Upper lobe of left lung (tissue), 6 donors: ENCODE measurements at places on chromosomes 11 and 22. TPM values are rescaled to one million over a fixed set of nuclear protein-coding genes. Genes with fewer than 3 reads are reported as not detected.

GDPD4 gene
- not detected for total RNA-seq

- no peaks in the 10 kb centered on the region for H3K36me3 ChIP-seq
- no peak overlapping the region for H3K4me3 ChIP-seq
- no peak for DNase-seq
Measured at GRCh38 chr22:45781966-45782365, 110.3 kb downstream of the ATXN10 start.

PPFIA1 gene
- 163 TPM for total RNA-seq

DNA sequence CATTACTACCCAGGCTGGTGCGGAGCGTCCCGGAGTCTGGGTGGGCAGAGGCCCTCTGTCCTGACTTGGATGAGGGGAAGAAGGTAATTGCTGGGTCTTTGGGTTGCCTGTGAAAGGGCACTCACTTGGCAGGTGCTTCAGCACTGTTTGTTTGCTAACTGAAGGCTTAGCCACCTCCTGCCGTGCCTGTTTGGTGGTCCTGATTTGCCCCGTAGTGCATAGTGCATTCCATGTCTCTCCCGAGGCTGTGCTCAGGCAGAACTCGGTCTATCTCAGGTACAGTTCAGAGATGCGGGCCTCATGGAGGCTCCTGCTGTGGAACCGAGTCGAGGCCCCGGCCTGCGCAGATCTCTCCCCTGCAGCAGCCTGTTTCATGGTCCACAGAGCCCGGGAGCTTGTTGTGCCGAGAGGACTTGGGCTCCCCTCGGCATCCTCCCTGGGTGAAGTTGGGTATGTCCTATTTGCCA, 146.2 kb downstream of the TBC1D22A start:
- no peak for DNase-seq
- no peak overlapping the region for H3K4me3 ChIP-seq
- peaks cover 11% of the 10 kb centered on the region for H3K36me3 ChIP-seq
- no peak overlapping the region for H3K27ac ChIP-seq
- no peaks in the 10 kb centered on the region for H3K27me3 ChIP-seq
- no peaks in the 10 kb centered on the region for H3K4me1 ChIP-seq

KLHL35 gene
- 4.3 TPM for total RNA-seq

GRCh38 chr11:2447253-2447950, 2.6 kb downstream of the KCNQ1 start:
- H3K4me1 ChIP-seq: peaks cover 25% of the 10 kb centered on the region
- H3K27me3 ChIP-seq: no peaks in the 10 kb centered on the region
- no peaks in the 10 kb centered on the region for H3K36me3 ChIP-seq
- H3K4me3 ChIP-seq: no peak overlapping the region

GRCh38 chr11:11027288-11027687, 169.4 kb upstream of the ZBED5 start:
- H3K36me3 ChIP-seq: no peaks in the 10 kb centered on the region
- no peak for DNase-seq
- H3K27me3 ChIP-seq: no peaks in the 10 kb centered on the region
- H3K4me1 ChIP-seq: no peaks in the 10 kb centered on the region
- H3K27ac ChIP-seq: no peak overlapping the region

DNA sequence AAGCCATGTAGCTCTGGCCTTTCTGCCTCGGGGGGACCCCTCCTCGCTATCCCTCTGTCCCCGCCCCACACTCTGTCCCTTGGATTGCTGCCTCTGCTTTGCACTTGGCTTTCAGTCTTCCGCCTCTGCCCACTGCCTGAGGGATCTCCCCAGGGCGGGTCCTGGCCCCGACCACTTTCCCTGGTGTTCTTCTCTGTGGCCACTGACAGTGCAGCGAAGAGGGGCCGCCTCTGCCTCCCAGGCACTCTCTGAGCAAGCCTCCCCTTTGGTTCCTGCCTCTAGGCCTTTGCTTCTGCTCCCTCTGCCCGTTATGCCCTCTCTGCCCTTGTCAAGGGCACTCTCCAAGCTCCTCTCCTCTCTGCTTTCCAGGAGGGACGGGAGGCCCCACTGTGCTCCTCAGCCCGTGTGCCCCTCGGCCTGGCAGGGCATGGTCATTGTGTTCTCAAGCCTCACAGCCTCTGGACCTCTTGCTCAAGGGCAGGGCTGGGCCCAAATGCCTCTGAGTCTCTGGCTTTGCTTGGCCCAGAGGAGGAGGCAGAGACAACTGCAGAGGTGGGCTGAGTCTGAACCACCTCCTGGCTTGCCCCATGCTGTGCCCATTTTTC, 5.5 kb upstream of the MPPED1 start:
- no peak overlapping the region for H3K27ac ChIP-seq
- peaks cover 7% of the 10 kb centered on the region for H3K27me3 ChIP-seq
- H3K36me3 ChIP-seq: no peaks in the 10 kb centered on the region
- DNase-seq: no peak

GRCh38 chr11:86218125-86219084, 26.1 kb upstream of the EED start:
- DNase-seq: no peak
- H3K4me1 ChIP-seq: peaks cover 4% of the 10 kb centered on the region
- H3K27me3 ChIP-seq: no peaks in the 10 kb centered on the region

RAB6A gene
- total RNA-seq: 150 TPM

GRCh38 chr22:39974065-39974464, 13.9 kb downstream of the TMA7B start:
- peaks cover 6% of the 10 kb centered on the region for H3K4me1 ChIP-seq
- no peak for DNase-seq

PDE3B gene
- 62.7 TPM for total RNA-seq

DNA sequence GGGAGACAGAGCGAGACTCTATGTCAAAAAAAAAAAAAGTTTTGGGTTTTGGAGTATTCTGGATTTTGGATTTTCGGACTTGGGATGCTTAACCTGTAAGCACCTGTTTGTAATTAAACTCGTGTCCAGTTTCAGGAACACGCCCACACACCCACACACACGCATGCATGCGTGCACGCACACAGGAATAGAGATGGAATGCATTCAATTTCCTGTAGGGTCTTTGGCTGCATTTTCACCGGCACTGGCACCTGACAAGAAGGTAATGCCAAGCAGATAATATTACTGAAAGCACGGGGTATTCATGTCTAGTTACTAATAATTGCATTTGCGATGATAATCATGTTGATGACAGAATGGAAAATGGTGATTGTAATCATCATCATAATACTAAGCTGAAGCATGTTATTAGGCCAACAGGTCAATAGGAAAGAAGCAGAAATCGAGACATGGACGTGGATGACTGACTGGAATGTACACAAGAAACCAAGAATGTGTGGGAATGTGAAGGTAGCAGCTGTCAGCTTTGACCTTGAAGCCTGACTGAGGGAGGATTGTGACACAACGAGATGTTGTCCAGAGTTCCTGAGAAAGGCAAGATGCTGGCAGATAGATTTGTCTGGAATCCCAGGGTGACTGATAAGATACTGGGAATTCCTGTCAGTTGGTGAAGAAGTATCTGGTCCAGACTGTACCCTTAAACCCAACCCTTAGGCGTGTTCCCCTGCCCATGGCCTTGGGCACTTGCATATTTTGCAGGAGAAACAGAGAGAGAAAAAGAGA, 108.6 kb downstream of the SYN3 start:
- no peaks in the 10 kb centered on the region for H3K36me3 ChIP-seq
- H3K27me3 ChIP-seq: no peaks in the 10 kb centered on the region

DNA sequence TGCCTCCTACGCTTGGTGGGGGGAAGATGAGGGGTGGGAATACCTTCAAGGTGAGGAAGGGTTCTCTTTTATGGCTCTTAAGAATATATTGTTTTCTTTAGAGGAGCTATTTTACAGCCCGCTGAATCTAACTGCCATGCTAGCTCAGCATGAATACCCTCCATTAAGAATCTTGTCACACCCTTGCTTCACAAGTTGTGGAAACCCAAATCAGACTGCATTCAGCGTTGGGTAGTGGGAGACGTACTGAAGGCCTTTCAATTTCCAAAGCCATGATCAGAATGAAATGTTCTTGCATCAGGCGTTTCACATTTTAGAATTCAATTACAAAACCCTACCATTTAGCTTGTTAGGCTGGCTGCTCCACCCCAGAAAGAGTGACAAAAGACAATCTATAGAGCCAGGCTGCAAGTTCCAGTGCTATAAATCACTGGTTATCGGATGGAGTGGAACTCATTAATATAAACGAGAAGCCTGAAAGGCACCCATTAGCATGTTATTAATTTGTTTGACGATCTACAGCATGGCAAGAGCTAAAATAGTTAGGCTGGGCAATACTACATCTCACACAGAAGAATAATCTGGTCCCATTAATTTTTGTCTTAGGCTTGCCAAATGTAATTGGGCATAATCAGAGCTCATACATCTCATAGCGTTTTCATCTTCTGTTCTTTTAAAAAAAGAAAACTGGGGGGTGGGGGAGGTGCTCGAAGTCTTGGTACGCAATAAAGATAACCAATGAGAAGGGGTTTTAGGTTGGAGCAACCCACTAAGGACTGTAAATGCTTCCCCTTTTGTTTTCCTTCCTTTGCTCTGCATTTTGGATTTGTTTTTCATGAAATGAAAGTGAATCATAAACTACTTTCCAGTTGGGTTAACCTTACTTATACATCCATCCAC, 57.5 kb downstream of the ABTB2 start:
- no peak for DNase-seq
- no peaks in the 10 kb centered on the region for H3K36me3 ChIP-seq
- no peaks in the 10 kb centered on the region for H3K4me1 ChIP-seq
- H3K27ac ChIP-seq: no peak overlapping the region
- no peaks in the 10 kb centered on the region for H3K27me3 ChIP-seq
- H3K4me3 ChIP-seq: no peak overlapping the region

DNA sequence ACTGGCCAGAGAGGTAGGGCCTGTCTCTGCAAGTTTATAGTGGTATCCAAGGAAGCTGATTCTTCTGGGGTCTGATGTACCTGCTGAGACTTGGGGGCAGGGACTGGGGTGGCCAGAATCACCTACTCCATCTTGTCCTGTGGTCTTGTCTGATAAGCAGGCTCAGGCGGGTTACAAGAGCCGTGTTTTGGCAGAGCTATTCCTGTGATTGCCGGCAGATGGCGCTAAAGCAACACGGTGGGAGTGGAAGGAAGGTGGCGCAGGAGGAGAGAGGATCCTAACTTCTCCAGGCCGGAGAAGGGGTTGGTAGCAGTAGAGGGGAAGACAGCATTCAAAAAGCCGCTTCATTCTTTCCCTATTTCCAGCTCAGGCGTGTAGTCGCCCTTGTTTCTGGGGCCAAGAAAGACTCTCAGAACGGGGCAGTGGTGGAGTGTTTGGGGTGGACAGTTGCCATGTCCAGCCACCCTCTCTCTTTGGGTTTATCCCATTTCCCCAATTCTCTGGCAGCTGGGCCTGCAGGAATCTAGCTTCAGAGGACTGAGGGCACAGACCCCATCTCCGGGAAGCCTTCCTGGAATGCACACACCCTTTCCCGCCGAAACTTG, 15.1 kb downstream of the CHRM1 start:
- DNase-seq: no peak
- H3K4me3 ChIP-seq: no peak overlapping the region
- H3K36me3 ChIP-seq: no peaks in the 10 kb centered on the region
- H3K27ac ChIP-seq: peak overlapping the region; percentile 81
- peaks cover 42% of the 10 kb centered on the region for H3K4me1 ChIP-seq
- H3K27me3 ChIP-seq: no peaks in the 10 kb centered on the region

C1QTNF4 gene
- not detected for total RNA-seq

- H3K4me1 ChIP-seq: peaks cover 8% of the 10 kb centered on the region
- no peak overlapping the region for H3K27ac ChIP-seq
- no peaks in the 10 kb centered on the region for H3K27me3 ChIP-seq
- no peak for DNase-seq
- no peak overlapping the region for H3K4me3 ChIP-seq
- no peaks in the 10 kb centered on the region for H3K36me3 ChIP-seq
Measured at GRCh38 chr11:128857341-128857740, 9.8 kb downstream of the KCNJ1 start.
